Epithelial cell of esophagus (primary cell): ENCODE measurements at places on chromosomes 5 and 9.

- DNase-seq = peak; percentile 37
Measured at GRCh38 chr9:95506428-95506677, 10.4 kb downstream of the PTCH1 start.

- DNase-seq = no peak
Measured at GRCh38 chr5:54936201-54936600, 49.2 kb downstream of the ESM1 start.

DNA sequence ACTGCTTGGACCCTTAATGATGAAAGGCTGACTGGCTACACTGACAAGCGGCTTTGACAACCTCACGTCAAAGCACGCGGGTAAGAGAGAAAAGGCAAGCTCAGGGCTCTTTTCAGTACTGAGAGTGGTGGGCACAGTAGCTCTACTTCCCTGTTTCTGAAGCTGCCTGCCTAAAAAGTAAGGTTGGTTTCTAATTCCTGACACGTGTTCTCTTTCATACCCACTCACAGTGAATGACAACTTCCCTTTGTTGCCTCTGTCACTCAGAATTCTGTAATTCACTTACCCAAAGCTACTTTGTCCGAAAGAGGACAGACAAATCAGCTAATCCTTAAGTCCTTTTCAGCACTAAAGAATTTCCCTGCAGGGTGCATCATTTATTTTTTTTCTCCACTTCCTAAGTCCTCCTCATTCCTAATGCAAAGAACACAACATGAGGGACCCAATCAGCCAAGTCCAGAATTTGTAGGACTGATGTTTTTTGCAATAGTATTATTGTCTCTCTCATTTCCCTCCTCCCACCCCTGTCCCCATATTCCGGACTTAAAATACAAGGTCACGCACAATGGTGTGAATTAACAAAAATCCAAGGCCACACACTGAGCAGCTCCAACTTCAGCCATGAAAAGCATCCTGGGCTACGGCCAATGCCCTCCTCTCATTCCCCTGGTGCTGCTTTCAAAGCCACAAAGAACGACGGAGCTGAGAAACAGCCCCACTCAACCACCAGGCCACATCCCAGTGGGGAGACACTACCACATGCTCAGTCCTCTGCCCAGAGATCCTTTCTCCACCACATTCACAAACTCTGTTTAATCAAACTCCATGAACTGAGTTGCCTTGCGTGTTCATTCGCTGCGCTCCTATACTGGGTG is 221.0 kb downstream of the TSSK1B start:
- no peak for DNase-seq

DNA sequence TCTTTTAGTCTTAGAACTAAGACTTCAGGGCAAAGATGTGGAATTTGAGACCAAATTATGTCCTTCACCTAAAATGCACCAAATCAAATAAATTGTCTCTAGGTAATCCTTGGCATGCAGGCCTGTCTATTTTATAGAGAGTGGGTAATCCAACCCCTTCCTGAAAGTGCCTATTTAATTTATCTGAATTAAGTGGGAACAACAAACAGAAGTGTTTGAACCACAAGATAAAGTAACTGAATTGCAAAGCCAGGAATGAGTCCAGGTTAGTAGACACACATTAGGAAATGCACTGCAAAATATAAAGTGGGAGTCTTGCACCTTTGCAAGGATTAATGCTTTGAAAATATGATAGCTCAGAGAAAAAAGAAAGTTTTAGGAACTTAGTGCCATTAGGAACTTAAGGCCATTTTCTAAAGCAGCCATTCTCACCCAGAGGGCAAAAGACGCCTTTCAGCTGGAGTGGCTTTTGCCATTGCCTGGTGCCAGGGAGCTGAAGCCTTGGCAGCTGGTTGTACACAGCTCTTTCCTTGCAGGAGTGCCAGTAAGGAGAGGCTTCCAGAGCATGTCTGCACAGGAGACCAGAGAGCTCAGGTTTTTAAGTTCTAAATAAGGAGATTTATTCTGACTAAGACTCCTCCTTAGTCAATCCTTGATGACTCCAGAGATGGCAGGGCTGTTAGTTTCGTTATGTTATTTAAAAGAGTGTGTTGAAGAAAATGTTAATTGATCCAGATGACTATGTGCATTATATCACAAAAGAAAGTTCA is 151.7 kb upstream of the ELL2 start:
- peak; percentile 93 for DNase-seq

DNA sequence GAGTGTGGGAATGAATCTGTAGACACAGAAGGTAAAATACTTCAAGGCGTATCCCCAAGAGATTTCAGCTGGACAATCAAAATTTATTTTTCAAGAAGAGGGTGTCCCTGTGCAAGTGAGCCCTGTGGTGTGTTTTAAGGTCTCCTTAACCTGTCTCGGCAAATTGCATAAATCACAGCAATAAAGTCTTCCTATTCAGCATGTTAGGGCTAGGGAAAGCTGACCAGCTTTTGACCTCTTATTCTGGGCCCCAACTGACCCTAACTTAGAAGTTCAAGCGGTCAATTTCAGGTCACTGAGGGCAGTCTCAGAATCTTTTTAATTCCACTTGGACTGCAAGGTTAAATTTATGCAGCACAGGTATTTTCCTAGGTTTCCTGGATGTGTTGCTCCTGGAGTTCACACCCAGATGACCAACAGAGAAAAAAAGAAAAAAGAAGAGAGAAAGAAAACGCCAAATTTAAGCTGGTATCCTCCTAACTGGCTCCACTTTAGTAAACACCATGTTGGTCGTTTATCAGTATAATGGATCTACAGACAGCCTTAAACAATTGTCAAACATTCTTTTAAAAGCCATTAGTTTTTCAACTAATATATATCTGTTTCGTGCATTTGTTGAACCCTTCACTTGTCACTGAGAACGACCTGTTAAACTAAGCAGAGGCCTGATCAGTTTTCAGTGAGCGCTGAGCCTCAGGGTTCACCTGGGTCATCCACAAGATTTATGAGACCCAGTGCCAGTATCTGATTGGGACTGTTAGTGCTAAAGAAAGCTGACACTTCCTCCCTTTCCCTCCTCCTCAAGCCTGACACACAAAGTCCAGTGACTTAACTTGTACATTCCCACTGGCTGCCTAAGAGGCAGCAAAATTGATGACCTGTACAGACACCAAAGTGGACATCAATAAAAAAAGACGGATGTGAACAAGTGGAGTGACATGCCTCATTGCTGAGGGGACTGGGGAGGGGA is 546.1 kb downstream of the NR2F1-AS1 start:
- DNase-seq = no peak

DNA sequence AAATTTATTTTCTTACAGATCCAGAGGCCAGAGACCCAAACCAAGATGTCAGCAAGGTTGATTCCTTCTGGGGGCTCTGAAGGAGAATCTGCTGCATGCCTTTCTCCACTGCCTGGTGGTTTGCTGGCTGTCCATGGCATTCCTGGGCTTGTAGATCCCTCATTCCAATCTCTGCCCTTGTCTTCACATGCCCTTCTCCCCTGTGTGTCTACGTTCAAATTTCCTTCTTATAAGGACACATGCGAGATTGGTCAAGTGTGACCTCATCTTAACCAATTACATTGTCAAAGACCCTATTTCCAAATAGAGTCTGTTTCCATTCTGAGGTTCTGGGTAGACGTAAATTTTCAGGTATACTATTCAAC is 84.5 kb upstream of the RAI14 start:
- peak; percentile 76 for DNase-seq

- DNase-seq = no peak
Measured at GRCh38 chr5:14292766-14293658, 149.9 kb downstream of the TRIO start.

- DNase-seq = no peak
Measured at GRCh38 chr5:60274747-60275146, 381.2 kb upstream of the PDE4D start.

- DNase-seq = no peak
Measured at GRCh38 chr9:127368852-127369402, 28.0 kb upstream of the SLC2A8 start.

DNA sequence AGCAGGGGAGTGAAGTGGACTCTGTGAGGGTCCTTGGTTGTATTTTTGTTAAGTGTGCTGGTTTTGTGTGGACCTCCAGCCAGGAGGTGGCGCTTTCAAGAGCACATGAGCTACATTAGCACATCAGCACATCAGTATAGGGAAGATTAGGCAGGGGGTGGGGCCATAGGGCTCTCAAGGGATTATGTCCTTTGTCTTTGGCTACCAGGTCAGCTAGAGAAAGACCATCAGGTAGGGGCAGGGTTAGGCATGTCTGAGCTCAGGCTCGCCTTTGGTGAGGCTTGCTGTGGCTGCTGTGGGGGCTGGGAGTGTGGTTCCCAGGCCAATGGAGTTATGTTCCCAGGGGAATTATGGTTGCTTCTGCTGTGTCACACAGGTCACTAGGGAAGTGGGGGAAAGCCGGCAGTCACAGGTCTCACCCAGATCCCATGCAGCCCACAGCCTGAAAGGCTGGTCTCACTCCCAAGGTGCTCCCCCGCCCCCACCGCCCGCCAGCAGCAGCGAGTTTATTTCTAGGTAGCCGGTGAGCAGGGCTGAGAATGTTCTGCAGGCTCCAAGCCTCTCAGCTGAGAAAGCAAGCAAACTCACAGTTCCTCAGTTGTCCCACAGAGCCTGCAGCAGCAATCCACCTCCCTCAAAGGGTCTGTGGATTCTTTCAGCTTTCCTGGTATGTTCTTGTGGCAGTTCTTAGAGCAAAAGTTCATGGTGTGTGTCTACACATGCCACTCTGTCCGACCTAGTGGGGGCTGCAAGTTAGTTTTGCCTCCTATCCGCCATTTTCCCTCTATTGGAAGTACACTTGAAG is 13.7 kb downstream of the OR1J1 start:
- no peak for DNase-seq

DNA sequence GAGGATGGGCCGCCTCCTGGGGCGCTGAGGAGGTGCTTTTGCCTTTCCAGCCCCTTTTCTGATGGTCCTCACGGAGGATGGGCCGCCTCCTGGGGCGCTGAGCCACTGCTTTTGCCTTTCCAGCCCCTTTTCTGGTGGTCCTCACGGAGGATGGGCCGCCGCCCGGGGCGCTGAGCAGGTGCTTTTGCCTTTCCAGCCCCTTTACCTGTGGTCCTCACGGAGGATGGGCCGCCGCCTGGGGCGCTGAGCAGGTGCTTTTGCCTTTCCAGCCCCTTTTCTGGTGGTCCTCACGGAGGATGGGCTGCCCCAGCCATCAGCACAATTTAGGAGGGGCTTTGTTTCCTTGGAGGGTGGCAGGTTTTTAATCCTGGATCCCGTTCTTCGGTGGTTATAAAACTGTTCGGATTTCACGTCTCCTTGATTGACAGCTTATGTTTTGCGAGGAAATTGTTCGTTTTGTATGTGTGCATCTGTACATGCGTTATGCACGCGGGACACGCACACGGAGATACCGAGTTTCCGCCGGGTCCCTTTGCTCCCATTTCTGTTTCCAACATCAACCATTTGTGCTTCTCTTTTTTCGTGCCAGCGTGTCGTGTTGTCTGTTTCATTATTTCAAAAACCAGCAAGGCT is 34.7 kb upstream of the SLC9A3 start:
- DNase-seq = no peak

GRCh38 chr5:3313569-3313968 is 282.1 kb upstream of the IRX1 start:
- no peak for DNase-seq

- no peak for DNase-seq
Measured at GRCh38 chr5:32975656-32976375, 264.7 kb downstream of the NPR3 start.

- peak; percentile 91 for DNase-seq
Measured at GRCh38 chr9:69120380-69121154, 53.5 kb upstream of the TJP2 start.

DNA sequence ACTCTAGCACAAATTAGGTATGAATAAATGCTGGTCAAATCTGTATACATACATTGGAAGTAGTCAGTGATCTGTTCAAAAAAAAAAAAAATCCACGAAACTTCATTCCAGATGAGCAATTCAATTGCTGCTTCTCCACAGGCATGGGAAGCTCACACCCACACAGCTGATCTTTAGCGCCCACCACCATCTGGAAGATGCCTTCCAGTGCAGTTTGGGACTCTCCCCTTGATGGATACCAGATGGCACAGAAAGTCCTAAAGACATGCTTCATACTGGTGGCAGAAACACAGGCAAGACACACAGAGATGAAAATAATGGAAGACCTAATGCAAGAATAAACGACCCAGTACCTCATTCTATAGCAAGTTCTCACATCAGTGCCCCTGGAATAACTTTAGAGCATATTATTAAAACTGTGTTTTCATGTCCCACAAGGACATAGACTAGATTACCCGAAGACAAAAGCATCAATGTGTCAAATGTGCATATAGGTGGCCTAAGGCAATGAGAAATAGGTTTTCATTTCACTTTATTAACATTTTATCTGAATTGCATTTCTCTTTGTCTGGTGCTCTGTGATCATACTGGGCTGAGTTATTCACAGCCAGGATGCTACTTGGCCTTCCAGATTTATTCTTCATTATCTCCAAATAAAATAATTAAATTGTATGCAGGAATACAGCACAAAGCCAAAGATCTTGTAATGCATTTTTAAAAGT is 135.4 kb upstream of the TAS2R1 start:
- DNase-seq = no peak

DNA sequence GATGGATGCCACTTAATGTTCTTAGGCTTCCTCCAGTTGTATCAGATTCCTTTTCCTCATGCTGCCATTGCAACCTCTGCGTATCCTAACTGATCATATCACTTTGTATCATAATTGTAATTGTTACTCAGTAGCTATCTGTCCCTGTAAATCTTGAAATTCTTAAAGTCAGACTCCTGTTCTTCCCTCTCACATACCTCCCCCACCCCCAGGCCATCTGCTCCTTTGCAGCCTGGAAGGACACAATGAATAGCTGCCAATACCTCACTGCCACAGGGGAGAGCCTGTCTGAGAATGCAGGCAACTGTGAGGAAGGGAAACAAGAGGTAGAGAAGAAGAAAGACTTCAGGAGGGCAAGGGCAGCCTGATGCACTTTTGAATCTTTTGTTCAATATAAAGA is 228.5 kb downstream of the ENC1 start:
- no peak for DNase-seq

- DNase-seq = no peak
Measured at GRCh38 chr9:109385499-109385898, 64.6 kb upstream of the EPB41L4B start.

DNA sequence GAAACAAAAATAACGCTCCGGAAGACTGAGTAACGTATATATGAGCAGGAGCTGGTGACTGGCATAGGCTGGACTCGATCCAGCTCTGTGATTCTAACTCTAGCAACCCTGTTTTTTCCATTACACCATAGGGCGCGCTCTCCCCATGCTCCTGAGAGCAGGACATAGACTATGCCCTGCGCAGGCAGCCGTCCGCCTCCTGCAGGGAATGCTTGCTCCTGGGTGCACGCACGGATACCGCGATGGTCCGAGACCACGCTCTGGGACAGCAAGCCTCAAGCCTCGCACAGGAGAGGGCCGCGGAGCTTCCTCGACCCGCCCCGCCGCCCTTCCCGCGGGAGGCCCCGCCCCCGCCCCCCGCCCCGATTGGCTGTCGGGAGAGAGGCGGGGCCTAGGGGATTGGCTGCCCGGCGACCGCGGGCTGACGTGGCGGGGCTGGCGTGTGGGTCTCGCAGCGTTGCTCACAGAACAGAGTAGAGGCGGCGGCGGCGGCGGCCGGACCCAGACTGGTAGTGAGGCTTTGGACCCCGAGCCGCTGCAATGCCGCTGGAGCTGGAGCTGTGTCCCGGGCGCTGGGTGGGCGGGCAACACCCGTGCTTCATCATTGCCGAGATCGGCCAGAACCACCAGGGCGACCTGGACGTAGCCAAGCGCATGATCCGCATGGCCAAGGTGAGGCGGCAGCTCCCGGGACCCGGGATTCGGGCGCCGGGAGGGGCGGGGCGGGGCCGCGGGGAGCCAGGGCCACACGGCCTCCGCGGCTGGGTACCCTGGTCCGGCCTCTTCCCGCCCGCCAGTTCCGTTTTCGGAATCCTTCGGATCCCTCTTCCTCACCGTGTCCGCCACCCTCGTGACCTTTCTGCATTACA is at the start of gene NANS:
Gene NANS, plus strand, starts transcription at position 464 of the 869 bp plus-strand sequence. Its CDS starts 77 bp downstream, at position 541.
- peak; percentile 94 for DNase-seq

- DNase-seq = peak; percentile 93
Measured at GRCh38 chr5:28734396-28734795, 1696.0 kb upstream of the CDH9 start.
